Natural killer cell (primary cell): ENCODE measurements at places on chromosomes 2 and 18. TPM values are rescaled to one million over a fixed set of nuclear protein-coding genes. Genes with fewer than 3 reads are reported as not detected.

GRCh38 chr2:158197940-158198339 is 96.3 kb downstream of the UPP2 start:
- no peak for DNase-seq

- no peak for DNase-seq
Observed at GRCh38 chr2:64114912-64115277, 29.3 kb downstream of the PELI1 start.

IL1B gene
- 110 TPM for total RNA-seq

DNA sequence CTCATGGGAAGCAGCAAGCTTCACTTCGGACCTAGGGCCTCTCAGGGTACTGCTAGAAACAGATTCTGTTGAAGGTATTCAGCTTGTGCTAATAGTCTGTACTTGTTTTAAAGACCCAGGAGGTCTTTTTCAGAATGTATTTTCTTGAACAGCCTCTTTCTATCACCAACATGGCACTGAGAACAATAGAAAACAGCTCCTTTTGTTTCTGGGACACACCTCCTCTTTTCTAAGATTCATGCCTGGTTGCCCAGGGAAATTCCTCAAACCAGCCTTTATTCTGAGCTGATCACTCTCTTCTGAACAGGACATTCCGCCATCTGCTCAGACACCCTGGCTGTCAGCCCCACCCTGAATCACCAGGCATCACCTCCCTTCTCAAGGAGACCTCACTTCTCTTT is 389.6 kb downstream of the TGIF1 start:
- no peak for DNase-seq

SPC25 gene
- total RNA-seq = not detected

GRCh38 chr2:240851078-240851991 is 17.3 kb upstream of the AGXT start:
- peak; percentile 74 for DNase-seq

CFAP53 gene
- 0.20 TPM for total RNA-seq

HSBP1L1 gene
- total RNA-seq = 11.7 TPM

ADGRF3 gene
- 2.1 TPM for total RNA-seq

SERPINB10 gene
- total RNA-seq = 0.43 TPM

- DNase-seq = no peak
Observed at GRCh38 chr2:3099145-3099859, 278.3 kb downstream of the EIPR1 start.

STK25 gene
- total RNA-seq = 135 TPM

DNA sequence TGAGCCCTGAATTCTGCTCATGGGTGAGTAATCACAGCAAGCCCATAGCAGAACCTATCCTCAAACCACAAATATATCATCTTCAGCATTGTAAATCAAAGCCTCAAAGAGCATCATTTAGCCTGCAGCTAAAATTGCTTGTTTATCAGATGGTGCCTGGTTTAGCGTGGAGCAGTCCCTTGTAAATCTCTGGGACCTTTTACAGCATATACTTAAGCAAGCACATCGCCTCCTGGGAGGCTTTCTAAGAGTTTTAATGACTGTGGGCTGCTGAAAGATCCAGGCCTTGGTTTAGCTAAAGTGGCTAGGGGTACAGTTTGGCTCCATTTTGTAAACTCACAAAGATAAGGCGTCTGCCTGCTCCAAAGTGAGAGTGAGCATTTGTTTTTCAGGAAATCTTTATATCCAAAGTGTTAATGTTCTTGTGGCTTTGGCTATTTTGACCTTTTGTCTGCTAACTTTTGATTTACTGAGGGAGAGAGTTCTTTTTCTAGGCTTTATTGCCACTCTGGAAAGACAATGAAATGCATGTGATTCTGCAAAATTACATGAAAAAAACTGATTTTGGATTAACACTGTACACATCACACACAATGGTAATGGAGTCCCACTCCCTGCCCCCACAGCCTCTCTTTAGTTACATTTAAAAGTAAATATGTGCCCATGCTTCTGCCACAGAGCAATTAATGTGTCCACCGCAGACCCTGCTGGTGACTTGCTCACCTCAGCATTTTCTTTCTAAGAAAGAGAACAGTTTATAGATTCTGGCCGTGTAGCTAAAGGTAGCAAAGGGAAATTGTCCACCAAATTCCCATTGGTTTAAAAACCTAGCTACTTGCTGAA is 194.8 kb downstream of the LNPK start:
- no peak for DNase-seq

DNA sequence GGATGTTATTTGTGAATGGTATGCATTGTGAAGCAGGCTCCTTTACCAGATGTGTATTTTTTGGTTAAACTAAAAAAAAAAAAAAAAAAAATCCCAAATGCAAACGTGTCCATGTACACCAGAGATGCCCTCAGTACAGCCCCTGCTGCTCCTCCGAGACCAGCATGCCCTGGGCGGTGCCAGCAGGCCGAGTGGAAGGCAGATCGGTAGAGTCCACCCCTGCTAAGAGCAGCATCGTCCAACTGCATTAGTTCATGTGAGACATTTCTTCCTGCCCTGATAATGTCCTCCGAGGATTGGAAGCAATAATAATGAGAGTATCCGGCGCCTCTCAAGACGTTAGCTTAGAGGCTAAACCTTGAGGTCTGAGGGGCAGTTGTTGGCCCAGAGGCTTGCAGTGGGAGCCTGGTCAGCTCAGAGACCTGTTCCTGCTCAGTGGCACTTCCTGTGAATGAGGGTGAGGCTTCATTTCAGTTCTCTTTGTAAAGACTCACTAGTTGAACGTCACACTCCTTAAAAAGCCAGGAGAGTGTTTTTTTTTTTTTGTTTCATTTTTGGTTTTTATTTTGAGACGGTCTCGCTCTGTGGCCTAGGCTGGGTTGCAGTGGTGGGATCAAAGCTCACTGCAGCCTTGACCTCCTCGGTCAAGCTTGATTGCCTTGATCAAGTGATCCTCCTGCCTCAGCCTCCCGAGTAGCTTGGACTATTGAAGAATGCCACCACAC is 5.6 kb downstream of the SLC66A3 start:
- no peak for DNase-seq

DNA sequence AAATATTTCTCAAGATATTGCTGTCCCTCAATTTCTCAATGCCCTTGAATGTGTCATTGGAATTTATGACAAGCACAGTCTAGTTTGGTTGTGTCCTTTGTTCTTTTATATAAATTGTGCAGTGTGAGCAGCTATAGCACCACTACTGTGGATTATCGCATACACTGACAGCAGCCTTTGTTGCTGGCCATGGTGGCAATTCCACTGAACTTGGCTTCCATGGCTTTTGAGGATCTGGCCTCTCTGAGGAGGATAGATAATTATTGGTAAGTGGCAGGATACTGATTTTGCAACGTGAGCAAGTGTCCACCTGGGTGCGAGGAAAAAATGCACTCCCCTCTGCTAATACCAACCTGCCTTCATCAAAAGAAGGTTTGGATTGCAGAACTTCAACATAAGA is 84.0 kb downstream of the RDH14 start:
- no peak for DNase-seq

GRCh38 chr18:38634117-38634516 is 1068.5 kb upstream of the CELF4 start:
- DNase-seq = no peak

DNA sequence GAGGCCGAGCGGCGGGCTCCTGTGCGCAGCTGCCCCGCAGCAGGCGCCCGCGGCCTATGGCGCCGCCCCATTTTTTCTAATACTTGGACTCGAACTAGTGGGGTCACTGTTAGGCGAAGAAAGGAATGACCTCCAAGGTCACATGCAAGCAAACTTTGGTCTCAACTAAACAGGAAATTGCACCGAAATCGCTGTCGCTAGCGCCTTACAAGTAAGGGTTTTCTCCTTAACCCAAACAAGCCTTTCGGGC is 339 bp downstream of the ACAA2 start:
- DNase-seq = no peak

SLC40A1 gene
- total RNA-seq = 1.8 TPM

LAMA3 gene
- not detected for total RNA-seq

GRCh38 chr2:40450066-40450795 is 1.7 kb downstream of the SLC8A1 start:
- DNase-seq = no peak

REEP1 gene
- not detected for total RNA-seq

DNA sequence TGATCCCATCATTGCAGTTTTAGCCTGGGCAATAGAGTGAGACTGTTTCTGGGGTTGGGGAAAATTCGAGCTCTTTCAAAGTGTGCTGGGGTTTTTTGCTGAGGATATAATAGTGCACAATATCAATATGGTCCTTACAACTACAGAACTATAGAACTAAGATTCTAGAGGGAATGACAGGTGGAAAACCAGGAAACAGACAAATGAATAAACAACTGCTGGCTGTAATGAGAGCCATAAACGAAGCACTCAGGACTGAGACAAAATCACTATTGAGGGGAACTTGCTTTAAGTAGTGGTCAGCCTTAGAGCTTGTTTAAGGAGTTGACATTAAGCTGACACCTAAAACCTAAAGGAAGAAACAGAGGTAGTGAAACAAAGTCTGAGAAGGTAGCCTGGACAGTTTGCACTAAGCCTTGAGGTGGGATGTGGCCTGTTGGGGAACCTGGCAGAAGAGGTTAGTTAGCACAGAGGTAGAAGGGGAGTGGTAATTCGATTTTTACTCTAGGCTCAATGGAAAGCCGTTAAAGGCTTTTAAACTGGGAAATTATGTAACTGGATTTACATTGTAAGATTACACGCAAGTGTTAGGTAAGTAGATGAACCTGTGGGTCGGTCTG is 33.8 kb downstream of the LCLAT1 start:
- no peak for DNase-seq

- no peak for DNase-seq
Observed at GRCh38 chr2:179809606-179810005, 51.8 kb downstream of the ZNF385B start.

- no peak for DNase-seq
Observed at GRCh38 chr2:24839729-24840128, 46.5 kb downstream of the CENPO start.

TUBB6 gene
- total RNA-seq = 0.97 TPM

OTX1 gene
- total RNA-seq = not detected

AP1S3 gene
- 5.0 TPM for total RNA-seq

- DNase-seq = no peak
Observed at GRCh38 chr2:40330096-40330495, 121.8 kb downstream of the SLC8A1 start.

DNA sequence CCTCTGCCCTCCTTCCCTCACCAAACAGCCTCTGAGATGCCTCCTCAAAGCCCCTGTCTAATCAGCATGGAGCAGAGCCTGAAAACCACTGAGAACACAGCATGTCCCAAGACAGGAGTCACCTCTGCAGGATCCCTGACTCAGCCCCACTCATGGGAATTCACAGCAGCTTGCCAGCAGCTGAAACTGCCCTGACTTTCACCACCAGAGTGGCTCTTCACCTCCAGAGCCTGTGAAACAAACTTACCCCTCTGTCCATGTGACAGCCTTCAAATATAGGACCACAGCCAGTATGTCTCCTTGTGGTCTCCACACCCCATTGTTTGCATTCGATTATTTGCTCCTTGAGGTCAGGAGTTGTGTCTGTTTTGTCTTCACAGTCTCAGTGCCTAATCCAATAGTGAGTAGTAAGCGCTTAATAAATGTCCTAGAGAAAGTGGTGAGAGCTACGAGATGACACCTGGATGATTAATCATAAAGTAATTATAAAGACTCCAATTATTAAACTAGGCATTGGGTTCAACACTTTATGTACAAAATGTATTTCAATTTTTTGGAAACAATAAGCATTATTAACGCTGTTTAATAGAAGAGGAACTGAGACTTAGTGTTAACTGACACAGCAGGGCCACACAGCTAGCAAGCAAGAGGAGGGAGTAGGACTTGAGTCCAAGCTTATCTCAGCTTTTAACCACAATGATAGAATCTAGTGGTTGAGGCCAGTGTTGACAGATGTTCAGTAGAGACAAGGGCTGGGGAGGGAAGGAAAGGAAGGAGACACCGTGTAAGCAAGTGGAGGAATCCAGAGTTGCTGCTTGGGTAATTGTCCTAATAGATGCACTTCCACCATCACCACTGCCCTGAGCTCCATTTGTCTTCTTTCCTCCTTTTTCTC is 358.7 kb upstream of the TNP1 start:
- DNase-seq = no peak

GRCh38 chr18:49961271-49961670 is 147.9 kb upstream of the ACAA2 start:
- no peak for DNase-seq

DNA sequence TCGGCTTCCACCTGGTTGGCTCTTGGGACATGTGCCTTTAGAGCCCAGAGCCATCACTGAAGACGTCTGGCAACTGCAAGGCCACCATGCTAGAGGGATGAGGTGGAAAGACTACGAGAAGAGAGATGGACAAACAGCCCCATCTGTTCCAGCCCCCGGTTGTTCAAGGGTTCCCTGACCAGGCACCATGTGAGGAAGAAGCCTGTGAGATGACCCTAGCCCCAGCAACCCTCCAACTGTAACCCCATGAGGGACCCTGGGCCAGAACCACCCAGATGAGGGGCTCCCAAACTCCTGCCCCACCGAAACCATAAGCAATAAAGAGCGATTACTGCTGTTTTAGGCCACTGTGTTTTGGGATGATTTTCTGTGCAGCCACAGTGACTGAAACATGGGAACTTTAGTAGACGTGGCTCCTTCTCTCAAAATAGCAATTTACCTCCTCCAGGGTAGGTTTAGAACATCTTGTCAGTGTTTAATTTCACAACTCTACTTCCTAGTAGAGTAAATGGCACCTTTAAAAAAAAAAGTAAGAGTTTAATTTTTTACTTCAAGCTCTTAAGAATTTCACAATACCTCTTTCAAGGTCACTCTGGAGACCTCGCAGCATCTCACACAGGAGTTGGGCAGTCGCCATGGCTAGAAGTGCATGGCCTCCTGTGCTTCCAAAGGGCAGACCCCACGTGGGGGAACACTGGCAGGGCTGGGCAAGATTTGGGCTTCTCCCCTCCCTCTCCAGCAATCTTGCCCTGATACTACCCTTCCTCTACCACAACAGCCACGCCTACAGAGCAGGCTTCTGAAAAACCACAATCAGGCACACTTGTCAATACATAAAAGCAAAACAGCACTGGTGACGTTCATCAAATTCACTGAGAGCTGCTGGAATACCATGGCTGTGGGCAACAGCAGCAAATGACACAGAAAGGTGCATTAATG is 48.8 kb downstream of the TMEM163 start:
- DNase-seq = peak; percentile 69

DNA sequence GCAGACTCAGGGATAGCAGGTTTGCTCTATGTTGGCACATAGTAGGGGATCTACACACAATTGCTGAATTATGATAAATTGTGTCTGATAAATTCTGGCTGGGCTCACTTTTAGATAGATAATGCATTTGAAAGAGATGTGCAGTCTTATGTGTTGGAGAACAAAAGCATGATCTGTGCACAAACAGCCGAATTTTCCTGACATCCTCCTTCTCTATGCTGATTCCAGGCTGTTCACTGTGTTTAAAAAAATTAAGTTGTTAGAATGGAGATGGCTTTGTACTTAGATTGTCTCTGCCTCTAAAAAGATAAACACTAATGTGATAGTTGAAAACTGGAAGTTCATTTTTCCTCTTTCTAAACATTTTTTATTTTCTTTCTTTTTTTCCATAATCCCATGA is 2.1 kb downstream of the CERS6 start:
- no peak for DNase-seq
